Uterus (tissue), 4 donors: ENCODE measurements at places on chromosomes 11 and 22. TPM values are rescaled to one million over a fixed set of nuclear protein-coding genes. Genes with fewer than 3 reads are reported as not detected.

DNA sequence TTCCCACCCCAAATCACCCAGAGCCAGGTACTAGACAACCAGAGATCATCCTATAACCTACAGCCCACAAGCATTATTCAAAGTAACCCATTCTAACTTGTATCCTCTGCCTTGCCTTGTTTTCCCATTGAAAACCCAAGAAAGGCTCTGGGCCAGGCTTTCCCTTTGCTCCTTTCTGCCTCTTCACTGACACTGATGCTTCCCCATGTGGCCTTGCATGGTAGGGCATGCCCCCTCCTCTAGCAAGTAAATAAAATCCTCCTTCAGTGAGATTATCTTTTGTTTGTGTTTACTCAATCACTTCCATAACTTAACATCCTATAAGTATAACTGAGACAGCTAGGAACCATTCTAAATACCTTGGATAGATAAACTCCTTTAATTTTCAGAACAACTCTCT, 65.6 kb upstream of the FAR1 start:
- DNase-seq = no peak

GRCh38 chr11:6670202-6670830, 12.8 kb downstream of the MRPL17 start:
- DNase-seq = no peak

TBX1 gene
- total RNA-seq = 10.2 TPM

- DNase-seq = no peak
These were observed 99.3 kb upstream of the RRM1 start for GRCh38 chr11:3995307-3995706.

C11orf58 gene
- 160 TPM for total RNA-seq
